Cardiac muscle cell (in vitro differentiated cells and primary cell): ENCODE measurements at places on chromosomes 6 and 20. TPM values are rescaled to one million over a fixed set of nuclear protein-coding genes. Genes with fewer than 3 reads are reported as not detected.

Gene MUCL3
- not detected in 2 replicates for total RNA-seq

DNA sequence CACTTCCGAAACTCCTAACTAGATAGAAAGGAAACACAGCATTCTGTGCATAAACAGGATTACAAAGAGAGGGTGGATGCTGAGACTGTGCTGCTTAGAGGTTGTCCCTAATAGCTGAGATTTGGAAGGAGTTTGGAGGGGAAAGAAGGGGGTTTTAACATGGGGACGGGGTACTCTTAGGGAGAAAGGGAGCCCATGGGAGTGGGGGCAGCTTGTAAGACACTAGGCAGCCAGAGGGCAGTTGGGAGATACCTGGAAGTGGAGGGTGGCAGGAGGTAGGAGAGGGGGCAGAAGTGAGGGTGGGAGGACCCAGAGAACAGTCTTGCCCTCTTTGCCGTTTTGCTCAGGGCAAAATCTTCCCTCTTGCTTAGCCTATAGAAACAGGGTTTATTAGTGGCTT is 16.4 kb downstream of the MANBAL start:
- DNase-seq: no peak
- H3K27ac ChIP-seq: no peak overlapping the region
- H3K27me3 ChIP-seq: no peaks in the 10 kb centered on the region
- H3K36me3 ChIP-seq: peaks cover 19% of the 10 kb centered on the region
- no peak overlapping the region for H3K4me3 ChIP-seq
- H3K4me1 ChIP-seq: peaks cover 25% of the 10 kb centered on the region

GRCh38 chr20:19453862-19454261 is 241.4 kb downstream of the SLC24A3 start:
- no peak overlapping the region for H3K27ac ChIP-seq
- no peaks in the 10 kb centered on the region for H3K27me3 ChIP-seq
- no peak for DNase-seq

- no peaks in the 10 kb centered on the region for H3K36me3 ChIP-seq
- no peaks in the 10 kb centered on the region for H3K4me1 ChIP-seq
- no peak overlapping the region for H3K27ac ChIP-seq
These were observed 92.5 kb upstream of the GGTLC1 start for GRCh38 chr20:24081077-24081476.

DNA sequence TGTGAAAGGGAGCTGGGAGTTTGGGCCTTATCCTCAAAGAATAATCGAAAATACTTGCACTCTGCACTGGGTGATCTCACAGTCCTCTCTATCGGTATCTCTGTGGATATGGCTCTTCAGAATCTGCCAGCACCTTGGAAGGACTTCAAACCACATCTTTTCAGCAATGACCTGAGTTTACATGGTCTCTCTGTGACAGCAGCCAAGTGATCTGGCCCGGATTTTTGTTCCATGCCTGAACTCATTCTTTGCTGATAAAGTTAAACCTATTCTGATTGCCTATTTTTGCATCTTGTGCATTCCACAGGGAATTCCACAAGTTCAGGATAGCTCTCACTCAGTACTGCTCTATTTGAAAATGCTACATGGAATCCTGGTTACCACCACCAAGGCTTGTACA is 98.9 kb downstream of the HDGFL1 start:
- H3K27me3 ChIP-seq: no peaks in the 10 kb centered on the region
- no peaks in the 10 kb centered on the region for H3K36me3 ChIP-seq
- DNase-seq: no peak
